ENCODE measurements at places on chromosomes 5 and 9.

DNA sequence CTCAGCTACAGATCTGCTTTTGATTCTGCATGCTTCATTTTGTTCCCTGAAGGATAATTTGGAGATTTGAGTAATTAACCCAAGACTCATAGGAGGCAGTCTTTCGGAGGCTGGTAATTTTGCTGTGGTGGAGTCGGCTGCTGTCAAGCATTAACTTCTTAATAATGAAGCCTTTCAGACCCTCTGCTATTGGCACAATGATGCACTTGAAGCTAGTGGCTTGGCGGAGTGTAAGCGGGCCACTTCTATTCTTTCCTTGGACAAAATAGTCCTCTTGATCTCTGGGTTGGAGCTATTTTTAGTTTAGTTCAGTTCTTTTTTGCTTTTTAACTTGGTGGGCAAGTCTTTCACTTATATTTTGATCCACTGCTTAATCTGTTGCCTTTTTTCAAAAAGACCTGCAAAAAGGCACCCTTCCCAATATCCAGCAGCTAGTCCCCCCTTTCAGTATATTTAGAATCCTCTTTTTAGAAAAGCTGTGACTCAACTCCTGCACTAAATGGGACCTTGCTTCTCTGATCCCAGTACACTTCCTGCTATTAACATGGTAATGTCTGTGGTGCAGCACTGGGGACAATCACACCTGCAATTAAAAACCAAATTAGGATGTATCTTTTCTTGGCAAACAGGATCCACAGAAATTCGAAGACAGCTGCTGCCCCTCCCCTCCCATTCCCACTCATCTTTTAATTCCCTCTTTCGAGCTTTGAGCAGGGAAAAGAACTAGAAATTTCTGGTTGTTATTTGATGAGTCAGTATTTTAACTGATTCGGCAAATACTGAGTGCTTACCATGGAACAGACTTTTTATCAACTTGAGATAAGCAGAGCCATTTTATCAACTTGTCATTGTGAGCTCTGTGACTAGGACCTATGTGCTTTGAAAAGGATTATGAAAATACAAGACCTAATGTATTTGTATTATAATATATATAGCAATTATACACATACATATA lies 169.4 kb upstream of the ANKRD55 start:
- peak; percentile 64 for DNase-seq

DNA sequence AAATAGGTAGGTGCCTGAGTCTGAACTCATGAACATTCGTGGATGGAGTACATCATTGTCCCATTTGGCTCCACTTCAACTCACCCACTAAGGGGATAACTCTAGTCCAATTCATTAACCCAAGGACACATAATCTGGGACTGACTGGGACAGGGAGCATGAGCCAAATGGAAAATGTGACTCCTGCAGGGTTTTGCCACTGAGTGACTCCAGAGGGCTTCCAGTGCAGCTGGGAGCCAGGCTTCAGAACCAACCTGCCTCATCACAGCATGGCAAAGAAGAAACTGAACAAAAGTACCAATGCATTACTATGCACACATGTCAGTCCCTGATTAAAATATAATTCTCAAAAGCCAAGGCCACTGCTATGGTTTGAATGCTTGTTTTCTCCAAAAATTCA lies 159.7 kb upstream of the SNX2 start:
- no peak for DNase-seq

DNA sequence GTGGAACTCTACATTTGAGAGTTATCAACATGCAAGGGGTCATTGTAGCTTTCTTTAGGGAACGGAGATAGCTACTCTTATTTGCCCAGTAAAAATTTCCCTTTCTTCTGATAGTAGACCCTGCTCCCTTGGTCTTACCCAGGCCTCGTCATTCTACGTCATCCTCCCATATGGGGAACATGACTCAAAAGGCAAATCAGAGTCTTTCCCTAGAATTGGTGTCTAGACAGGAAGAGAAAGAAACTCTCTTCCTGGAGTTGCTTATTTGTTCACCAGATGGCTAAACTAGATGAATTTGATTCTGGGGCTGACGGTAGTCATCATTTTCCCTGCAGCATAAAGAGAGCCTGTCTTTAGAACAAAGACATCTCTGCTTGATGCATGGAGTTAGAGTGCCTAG lies 12.2 kb upstream of the SLC38A9 start:
- DNase-seq: no peak

- no peak for DNase-seq
Observed at GRCh38 chr5:14400085-14400484, 181.5 kb upstream of the OTULINL start.

GRCh38 chr9:13278023-13278367 lies 1.5 kb downstream of the MPDZ start:
- DNase-seq: no peak

DNA sequence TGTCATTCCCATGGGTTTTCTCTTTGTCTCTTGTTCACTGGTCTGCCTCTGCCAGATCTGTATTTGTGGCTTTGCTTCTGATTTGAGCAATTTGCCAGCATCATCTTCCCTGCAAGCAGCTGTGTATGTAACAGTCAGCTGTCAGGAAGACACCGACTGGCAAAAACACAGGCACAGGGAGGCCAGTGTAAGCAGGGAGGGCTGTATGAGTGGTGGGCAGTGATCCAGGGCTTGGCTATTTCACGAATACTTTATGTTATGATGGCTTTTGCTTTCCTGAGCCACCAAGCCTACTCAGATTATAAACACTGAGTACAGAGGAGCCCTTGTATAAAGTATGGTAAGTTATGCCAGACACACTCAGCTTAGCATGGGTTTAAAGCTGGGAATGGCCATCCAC lies 11.6 kb downstream of the BNIP1 start:
- peak; percentile 80 for DNase-seq

DNA sequence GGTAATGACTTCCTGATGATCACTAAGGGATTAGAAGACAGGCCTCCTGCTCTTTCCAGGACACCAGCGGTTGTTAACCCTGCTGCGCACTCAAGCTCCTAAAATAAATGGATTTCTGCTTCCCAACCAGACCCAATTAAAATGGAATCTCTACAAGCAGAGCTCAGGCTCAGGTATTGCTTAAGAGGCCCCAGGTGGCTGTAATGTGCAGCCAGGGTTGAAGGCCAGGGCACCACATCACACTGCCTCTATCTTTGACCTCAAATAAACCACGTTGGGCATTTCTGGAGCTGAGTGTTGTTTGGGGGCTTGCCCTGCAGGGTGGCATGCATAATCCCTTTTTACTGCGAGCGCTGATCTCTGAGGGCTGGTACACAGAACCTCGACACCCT lies 108.0 kb downstream of the FBXO38 start:
- no peak for DNase-seq

- no peak for DNase-seq
Observed at GRCh38 chr9:15572200-15572770, 19.4 kb downstream of the CCDC171 start.

DNA sequence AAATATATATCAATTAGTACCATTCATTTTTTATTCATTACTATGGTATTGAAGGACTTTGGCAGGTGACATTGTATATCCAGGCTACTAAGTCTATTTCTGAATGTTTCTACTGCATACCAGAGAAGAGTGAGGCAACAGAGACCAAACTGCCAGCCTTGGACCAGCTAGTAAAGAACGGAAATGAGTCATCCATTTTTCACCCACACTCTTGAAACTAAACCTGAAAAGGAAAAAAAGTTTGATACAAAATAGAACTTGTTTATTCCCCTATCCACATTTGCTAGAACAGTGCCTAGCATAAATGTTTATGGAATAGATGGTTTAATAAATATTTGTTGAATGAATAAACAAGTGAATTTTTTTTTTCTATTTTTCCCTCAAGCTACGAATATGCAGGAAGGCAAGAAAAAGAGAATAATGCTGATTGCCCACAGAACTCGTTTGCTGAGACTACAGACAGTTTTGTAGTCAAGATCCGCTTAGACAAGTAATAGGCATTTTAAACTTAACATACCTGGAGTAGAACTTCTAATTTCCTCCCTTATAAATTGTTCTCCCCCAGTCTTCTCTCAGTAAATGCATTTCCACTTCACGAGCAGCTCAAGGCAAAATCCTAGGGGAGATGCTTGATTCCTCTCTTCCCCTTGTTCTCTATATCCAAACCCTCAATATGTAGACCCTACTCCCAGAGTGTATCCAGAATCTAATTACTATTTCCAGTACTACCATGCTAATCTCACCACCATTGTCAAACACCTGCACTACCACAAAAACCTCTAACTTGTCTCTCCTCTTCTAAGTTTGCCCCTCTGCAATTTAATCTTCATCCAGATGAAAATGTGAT lies 146.2 kb upstream of the RASA1 start:
- peak; percentile 62 for DNase-seq

GRCh38 chr5:178186427-178186826 lies 744 bp downstream of the GMCL2 start:
- DNase-seq: no peak

GRCh38 chr9:112581469-112582176 lies 95.0 kb downstream of the KIAA1958 start:
- DNase-seq: no peak

DNA sequence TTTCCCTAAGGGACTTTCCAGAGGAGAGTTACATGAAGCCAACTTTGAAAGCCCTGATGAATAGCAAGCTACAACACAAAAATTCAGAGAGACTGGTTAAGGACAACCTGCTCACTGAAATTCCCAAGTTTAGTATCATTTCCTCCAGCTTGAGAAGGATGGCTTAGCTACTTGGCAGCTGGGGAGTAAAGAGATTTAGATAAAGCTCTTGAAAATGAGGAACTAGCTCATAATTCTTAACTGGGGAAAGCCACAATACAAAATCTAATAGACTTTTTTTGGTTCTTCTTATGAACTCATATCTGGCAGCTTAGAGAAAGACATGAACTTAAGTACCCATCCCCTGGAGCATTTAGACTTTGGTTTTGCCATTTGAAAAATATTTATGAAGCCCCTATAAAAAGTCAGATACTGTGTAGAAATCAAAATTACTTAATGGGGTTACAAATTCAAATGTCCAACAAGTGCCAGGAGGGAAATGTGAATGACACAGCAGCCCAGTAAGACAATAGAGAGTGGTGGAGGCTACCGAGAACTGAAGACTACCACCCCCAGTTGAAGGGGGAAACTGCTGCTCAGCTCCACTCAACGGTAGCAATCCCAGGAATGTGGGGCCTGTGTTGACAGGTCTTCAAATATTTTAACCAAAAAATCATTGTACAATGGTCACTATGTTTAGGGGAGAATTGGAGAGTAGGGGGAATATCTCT lies 79.4 kb upstream of the ADRB2 start:
- DNase-seq: no peak

DNA sequence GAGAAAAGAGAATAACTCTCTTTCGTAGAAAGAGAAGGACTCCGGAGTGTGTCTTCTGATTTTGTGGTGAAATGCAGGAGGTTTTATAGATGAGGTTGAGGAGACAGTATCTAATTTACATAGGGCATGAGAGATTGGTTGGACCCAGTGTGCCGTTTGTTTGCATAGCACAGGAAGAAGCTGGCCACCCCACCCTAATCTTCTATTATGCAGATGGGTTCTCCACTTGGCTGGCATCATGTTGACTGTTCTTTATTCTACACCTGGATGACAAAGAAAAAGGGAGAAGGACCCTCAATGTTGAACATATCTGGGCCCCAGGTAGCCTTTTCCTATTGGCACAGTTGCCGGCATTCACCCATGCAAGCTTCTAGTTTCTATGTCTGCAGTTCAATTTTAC lies 23.2 kb upstream of the MINAR2 start:
- no peak for DNase-seq

DNA sequence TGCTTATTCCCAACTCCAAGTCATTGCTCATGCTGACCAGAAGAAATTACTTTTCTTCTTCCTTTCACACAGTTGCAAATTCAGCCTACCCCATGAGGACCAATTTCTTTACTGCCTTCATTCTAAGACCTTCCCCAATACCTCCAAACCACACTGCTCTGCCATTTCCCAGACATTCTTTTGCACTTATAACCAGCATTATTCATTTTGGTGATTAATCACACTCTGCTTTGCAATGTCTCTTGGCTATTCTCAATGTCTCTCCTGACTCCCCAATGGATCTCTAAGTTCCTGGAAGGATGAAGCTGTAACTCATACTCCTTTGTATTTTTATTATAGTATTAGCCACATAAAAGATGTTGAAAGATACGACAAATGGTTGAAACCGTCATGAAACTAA lies 105.7 kb upstream of the RANBP3L start:
- DNase-seq: no peak

DNA sequence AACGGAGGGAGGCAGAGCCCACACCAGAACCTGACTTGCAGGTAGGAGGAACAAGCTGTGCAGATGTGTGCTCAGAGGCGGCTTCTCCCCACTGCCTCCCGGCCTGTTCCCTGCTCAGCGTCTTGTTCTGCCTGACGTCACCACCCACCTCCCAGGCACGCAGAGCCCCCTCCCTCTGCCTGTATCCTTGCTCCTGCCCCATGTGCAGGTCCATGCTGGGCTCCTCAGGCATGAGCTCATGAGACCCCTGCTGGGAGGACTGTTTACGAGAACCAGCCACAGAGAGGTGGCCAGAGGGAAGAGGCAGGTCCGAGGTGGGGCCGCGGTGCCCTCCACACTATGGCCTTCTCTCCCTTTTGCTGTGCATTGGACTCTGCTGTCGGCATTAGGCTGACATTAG lies 45.5 kb downstream of the SLC6A3 start:
- DNase-seq: no peak

DNA sequence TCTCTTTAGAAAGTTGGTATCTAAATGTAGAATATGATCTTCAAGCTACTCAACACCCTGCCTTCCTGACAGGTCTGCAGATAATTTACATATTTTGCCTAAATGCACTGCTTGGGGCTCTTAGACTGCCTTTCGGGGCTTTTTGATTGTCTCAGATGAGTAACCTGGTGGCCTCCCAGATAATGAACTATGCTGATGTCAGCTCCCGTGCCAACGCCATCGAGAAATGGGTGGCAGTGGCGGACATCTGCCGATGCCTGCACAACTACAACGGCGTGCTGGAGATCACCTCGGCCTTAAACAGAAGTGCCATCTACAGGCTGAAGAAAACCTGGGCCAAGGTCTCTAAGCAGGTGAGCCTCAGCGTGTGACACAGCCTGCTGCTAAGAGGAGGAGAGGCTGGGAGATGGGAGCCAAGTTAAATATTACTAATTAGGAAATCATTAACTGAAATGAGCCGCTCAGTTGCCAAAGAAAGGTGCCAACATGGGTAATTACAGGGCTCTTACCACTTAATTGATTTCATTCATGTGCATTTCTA lies 20.8 kb upstream of the CKMT2 start:
- DNase-seq: no peak

DNA sequence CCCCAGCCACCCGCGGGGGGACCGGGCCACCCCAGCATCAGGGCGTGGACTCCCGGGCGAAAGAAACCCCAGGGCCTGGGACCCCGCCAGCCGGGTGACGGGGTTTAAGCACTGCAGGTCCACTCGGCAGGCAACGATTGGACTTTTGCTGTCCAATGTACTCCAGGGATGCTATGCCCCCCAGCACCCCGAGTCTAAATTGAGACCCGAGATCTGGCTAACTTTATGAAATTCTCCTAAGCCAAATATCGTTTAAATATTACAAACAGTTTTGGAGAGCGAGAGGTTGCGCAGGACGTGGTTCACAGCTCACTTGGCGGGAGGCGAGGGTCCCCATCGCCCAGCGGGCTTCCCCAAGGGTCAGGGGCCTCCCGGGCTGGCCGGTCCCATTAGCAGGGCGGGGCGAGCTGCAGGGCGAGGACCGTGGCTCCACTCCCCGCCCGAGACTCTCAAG lies 384 bp upstream of the MRPS2 start:
- DNase-seq: no peak
